ENCODE measurements at places on chromosomes 12 and 14. TPM values are rescaled to one million over a fixed set of nuclear protein-coding genes. Genes with fewer than 3 reads are reported as not detected.

Gene CSAD
- total RNA-seq = 22.7 TPM

DNA sequence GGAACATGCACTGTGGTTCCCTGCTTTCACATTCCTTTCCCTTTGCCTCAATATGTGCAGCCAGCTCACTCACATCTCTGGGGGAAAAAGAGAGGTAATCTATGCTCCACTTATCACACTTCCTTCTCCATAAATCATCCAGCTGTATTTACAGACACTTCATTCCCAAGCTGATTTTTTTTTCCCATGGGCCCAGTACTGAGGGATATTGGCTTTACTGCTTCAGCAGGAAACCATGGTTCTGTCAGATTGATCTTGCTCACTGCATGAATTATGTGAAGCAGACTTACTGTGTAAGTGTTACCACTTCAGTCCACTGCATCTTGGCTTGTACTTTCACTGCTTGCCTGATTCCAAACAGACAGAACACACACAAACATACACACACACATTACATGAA is 555.6 kb downstream of the CCER1 start:
- H3K36me3 ChIP-seq = no peaks in the 10 kb centered on the region
- H3K27ac ChIP-seq = no peak overlapping the region
- no peaks in the 10 kb centered on the region for H3K27me3 ChIP-seq
- no peak overlapping the region for H3K4me3 ChIP-seq
- H3K4me1 ChIP-seq = no peaks in the 10 kb centered on the region

- peak; percentile 83 for DNase-seq
- H3K27ac ChIP-seq = no peak overlapping the region
- H3K4me1 ChIP-seq = peaks cover 30% of the 10 kb centered on the region
- peaks cover 5% of the 10 kb centered on the region for H3K36me3 ChIP-seq
These were observed 146.1 kb downstream of the CHST11 start for GRCh38 chr12:104602896-104603295.

DNA sequence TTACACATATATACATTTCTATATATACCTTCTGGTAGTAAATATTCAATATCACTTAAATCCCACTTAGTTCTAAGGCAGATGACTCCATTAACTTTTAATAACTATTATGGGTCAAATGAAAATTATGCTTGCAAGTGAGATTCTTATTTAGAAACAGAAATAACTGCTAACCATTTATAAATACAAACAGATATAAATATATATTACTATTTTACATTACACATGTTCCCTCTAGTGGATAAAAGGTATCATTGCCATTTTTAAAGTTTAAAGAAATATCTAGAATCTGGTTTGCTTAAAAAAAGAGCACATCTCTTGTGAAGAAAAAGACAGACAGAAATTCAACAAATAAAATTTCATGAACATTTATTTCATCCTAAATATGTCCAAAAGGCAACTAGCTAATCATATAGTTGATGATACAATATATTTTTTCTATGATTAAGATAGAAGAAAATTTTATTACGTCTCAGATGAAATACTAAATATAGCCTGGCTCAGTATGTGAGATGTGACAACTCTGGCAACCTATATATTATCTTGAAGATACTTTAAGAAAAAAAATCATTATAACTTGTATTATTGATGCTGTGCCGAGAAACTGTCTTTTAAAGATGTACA is 11.7 kb upstream of the RAD51AP1 start:
- no peak overlapping the region for H3K4me3 ChIP-seq
- H3K27me3 ChIP-seq = no peaks in the 10 kb centered on the region

DNA sequence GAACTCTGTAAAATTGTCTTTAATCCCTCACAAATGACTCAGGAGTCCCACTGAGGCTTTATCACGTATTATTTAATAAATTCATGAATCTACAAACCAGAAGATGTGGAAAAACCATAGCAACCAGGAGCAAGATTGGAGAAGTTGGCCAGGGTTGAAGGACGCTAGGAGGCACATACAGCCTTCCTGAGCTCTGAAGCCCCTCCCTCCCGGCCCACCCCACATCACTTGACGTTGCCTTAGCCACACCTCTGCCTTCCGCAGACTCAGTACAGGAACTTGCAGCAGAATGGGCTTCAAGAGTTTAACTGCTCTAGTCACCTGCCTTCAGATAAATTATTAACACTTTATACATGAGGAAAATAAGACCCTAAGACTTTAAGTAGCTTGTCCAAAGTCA is 33.9 kb downstream of the SLC35F4 start:
- H3K4me1 ChIP-seq = peaks cover 49% of the 10 kb centered on the region
- H3K27me3 ChIP-seq = no peaks in the 10 kb centered on the region
- no peak overlapping the region for H3K27ac ChIP-seq
- DNase-seq = no peak
